T-helper 22 cell (primary cell): ENCODE measurements at places on chromosomes 11 and 22.

GRCh38 chr11:13315517-13316432 is 38.2 kb downstream of the BMAL1 start:
- DNase-seq = no peak

- DNase-seq = peak; percentile 34
Measured at GRCh38 chr11:119356349-119357031, 10.0 kb upstream of the MFRP start.

GRCh38 chr11:2271077-2271326 is 614 bp upstream of the ASCL2 start:
- DNase-seq = no peak

DNA sequence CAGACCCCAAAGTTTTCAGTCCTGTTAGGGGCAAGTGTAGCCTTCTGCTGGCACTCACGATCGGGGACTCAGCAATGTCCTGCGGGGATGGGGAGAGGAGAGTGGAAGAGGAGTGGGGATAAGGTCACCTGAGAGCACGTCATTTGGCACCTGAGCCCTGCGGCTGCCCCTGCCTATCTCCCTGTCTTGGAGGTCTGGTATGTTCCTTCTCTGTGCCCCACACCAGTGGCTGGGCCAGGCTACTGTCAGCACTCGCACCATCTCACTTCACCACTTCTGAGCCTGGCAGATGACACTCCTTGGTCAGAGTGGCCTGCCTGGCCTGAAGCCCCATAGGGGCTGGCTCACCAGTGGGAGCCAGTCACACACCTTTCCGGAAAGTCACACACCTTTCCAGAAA is 20.1 kb upstream of the CHADL start:
- no peak for DNase-seq

GRCh38 chr11:80911666-80912065 is 1470.8 kb upstream of the TENM4 start:
- DNase-seq = no peak

GRCh38 chr11:79678780-79679452 is 238.1 kb upstream of the TENM4 start:
- no peak for DNase-seq

GRCh38 chr22:17131686-17132085 is 10.5 kb upstream of the TMEM121B start:
- no peak for DNase-seq

DNA sequence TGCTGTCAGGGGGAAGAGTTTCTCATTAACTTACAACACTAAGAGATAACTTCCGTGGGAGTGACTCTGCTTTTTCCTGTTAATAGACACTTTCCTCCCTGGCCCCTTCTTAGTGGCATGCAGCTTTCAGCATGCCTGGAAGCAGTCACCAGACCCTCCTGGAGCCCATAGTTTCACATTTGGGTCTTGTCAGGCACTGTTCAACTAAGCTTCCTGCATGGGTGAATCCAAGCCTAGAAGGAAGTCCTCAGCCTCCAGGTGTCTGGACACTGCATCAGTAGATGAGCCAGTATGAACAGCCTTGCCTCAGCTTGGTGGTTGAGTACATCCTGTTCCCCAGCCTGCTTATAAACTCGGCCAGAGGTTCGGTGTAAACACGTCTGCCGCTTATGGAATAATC is 68.1 kb downstream of the PPP6R3 start:
- DNase-seq = no peak

GRCh38 chr11:43278193-43278956 is 33.4 kb upstream of the API5 start:
- no peak for DNase-seq

- DNase-seq = no peak
Measured at GRCh38 chr22:49281467-49282340, 546.0 kb downstream of the BRD1 start.

DNA sequence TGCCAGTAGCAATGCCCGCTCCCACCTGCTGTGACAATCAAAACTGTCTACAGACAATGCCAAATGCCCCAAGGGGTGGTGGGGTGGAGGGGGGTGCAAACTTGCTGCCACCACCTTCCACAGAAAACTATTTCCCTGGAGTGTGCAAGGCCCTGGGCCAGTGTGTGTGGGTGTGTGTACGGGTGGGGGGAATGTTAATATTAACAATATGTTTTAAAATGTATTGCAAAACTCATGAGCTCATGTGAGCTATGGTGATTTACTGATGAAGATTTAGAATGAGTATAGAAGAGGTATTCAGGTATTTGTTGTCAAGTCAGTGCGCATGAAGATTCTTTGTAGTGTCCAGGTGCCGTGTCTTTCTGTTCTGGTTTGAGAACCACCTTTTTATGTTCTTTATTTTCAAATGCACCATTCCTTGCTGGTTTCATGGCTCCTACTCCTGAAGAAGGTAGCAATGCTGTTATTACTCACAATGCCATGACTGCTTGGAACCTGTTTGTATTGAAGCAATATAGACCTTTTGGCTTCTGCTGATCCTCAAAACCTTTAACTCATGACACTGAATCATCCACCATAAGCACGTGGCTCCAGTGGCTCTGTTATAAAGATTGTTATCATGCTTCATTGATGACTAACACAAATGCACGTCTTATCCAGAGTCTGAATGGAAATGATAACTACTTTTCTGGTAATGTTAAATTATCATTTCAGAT is 29.9 kb upstream of the AQP11 start:
- no peak for DNase-seq

DNA sequence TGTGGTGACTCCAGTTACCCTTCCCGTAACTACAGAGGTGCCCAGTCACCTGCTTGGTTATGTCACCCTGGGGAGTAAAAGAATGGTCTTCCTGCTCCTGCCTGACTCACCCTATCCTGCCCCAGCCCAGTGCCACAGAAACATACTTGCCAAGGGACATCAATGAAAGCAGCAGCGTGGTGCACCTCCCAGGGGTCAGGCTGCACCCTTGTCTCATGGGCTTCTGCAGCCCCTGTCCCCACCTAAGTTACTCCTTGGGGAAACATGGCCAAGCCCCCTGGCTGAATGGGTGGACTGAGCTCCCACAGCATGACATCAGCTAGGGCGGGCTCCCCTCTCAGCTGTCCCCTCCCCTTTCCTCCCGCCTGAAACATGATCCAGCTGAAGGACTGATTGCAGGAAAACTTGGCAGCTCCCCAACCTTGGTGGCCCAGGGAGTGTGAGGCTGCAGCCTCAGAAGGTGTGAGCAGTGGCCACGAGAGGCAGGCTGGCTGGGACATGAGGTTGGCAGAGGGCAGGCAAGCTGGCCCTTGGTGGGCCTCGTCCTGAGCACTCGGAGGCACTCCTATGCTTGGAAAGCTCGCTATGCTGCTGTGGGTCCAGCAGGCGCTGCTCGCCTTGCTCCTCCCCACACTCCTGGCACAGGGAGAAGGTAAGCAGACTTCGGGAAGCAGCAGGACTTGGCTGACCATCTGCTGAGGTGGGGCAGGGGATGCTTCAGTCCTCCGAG is at the start of gene HTR3A:
HTR3A (plus strand) TSS at position 368 of the 730 bp plus-strand sequence; CDS start at position 586, 218 bp downstream.
- no peak for DNase-seq

GRCh38 chr11:64100360-64100759 is 64.6 kb downstream of the FLRT1 start:
- no peak for DNase-seq

- no peak for DNase-seq
Measured at GRCh38 chr11:133732109-133732674, 113.1 kb downstream of the SPATA19 start.
